ENCODE measurements at places on chromosomes 12 and 14. TPM values are rescaled to one million over a fixed set of nuclear protein-coding genes. Genes with fewer than 3 reads are reported as not detected.

GRCh38 chr12:131959116-131959515 is 9.4 kb downstream of the EP400 start:
- H3K27me3 ChIP-seq = no peaks in the 10 kb centered on the region
- no peak for DNase-seq
- H3K36me3 ChIP-seq = peaks cover 14% of the 10 kb centered on the region
- peaks cover 8% of the 10 kb centered on the region for H3K4me1 ChIP-seq

DNA sequence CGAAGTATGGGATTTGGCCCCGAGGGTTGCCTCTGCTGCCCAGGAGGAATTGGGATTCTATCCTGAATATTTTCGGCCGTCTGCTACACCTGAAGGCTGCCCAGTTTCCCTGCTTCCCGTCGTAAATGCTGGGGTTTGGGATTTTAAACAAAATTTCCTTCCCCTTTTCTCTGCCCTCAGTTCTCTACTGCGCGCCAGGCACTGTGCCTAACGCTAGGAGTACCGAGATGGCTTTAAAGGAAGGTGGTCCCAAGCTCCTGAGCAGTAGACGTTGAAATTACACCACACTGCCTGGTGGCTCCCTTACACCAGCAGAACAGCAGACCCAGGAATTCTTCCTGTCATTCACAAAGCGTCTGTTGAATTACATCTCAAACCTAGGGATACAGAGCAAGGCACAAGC is 566 bp upstream of the PRDM4 start:
- 0 out of 2 replicates have a peak overlapping the region, but pooled peaks have one; percentile 4 for H3K27ac ChIP-seq
- peaks cover 11% of the 10 kb centered on the region for H3K4me1 ChIP-seq
- H3K27me3 ChIP-seq = no peaks in the 10 kb centered on the region

DNA sequence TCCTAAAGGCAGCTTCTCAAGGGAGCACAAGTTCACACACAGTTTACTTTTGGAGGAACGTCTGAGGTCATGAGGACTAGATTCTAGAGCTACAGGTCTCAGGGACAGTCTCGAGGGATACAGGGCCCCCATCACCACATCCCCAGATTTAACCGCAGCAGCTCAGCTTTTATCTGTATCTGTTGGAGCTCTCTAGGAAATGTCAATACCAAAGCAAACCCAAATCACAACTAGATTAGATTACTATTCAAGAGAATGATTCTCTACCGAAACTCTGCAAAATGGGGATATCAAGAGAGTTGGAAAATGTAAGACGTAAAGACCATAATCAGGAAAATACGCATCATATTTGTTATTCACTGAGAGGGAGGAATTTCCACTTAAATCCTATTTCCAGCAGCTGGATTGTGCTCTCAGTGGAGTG is 4.0 kb upstream of the MYRFL start:
- no peaks in the 10 kb centered on the region for H3K4me1 ChIP-seq
- no peaks in the 10 kb centered on the region for H3K27me3 ChIP-seq
- no peak overlapping the region for H3K4me3 ChIP-seq
- H3K36me3 ChIP-seq = no peaks in the 10 kb centered on the region
- no peak overlapping the region for H3K27ac ChIP-seq

DNA sequence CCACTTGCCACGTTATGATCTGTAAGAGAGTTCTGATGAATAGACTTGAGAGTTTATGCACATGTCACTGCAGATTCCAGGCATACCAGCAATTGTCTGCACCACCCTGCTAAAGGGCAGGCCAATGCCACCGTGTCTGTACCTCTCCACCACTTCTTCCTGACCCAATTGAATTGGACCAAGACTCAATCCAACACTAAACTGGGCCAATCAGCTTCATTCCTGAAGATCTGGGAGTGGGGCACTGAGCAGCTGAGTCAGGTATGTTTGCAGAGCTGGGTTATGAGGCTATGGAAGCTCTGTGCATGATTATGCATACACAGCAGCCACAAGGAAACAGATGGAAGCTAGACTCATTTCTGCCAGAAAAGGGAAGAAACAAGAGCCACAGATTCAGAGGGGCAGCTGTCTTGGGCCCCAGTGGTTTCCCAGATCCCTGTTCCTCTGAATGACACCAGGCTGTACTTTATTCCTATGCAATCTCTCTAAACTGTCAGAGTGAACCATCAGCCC is 28.0 kb downstream of the DAO start:
- no peak overlapping the region for H3K27ac ChIP-seq
- no peaks in the 10 kb centered on the region for H3K36me3 ChIP-seq
- no peaks in the 10 kb centered on the region for H3K4me1 ChIP-seq
- 0 out of 2 replicates have a peak, but pooled peaks cover under 1% of the 10 kb centered on the region for H3K27me3 ChIP-seq

The RNASE1 gene
- total RNA-seq = not detected

- H3K27me3 ChIP-seq = no peaks in the 10 kb centered on the region
- H3K4me3 ChIP-seq = no peak overlapping the region
- H3K4me1 ChIP-seq = peaks cover 2% of the 10 kb centered on the region
- no peak for DNase-seq
These were observed 35.8 kb downstream of the CCNK start for GRCh38 chr14:99516871-99517642.

- H3K4me3 ChIP-seq = no peak overlapping the region
- peaks cover 85% of the 10 kb centered on the region for H3K36me3 ChIP-seq
- H3K27ac ChIP-seq = no peak overlapping the region
- no peaks in the 10 kb centered on the region for H3K4me1 ChIP-seq
These were observed 45.0 kb downstream of the NOPCHAP1 start for GRCh38 chr12:105030820-105031807.
